ENCODE measurements at places on chromosomes 3 and 15.

GRCh38 chr3:148158210-148158609 is 539.5 kb upstream of the AGTR1 start:
- DNase-seq: no peak

GRCh38 chr3:155704771-155705559 is 39.9 kb downstream of the PLCH1 start:
- DNase-seq: no peak

GRCh38 chr3:189548053-189548452 is 83.1 kb upstream of the TP63 start:
- no peak for DNase-seq

DNA sequence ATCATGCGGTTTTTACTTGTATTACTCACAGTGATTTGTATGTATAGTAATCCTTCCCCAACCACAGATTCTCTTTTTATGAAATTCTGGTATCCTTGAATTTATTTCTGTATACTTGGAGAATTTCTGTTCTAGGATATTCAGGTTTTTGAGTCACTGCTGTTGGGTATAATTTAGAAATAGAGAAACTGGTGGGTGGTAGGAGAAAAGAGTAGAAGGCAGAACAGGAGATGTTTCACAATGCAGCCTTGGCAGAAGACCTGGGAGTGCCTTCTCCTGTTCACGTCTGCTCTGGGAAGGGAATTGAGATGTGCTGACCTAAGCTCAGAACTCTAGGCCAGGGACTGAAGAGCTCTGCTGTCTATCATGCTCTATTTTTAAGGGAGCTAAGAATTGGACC is 193.6 kb downstream of the EPHB1 start:
- no peak for DNase-seq

DNA sequence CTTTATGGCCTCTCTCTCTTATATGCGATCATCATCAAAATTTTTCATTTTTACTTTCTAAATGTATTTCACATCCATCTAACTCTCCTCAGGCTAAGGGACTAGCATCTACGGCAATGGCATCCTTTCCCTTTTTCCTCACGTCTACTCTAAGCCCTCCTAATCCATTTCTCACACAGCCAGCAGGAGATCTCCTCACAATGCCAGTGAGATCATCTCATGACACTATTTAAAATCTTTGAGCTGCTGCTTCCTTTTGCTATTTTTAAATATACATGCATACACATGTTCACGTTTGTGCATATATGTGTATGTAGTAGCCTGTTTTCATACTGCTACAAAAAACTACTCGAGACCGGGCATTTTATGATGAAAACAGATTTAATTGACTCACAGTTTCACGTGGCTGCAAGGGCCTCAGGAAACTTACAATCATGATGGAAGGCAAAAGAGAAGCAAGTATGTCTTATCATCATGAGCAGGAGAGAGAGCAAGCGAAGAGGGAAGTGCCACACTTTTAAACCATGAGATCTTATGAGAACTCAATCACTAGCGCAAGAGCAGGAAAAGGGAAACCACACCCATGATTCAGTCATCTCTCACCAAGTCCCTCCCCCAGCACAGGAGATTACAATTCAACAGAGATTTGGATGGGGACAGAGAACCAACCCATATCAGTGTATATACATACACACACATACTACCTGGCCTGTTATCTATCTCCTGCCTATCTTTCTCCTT is 599.2 kb upstream of the ROBO1 start:
- no peak for DNase-seq

DNA sequence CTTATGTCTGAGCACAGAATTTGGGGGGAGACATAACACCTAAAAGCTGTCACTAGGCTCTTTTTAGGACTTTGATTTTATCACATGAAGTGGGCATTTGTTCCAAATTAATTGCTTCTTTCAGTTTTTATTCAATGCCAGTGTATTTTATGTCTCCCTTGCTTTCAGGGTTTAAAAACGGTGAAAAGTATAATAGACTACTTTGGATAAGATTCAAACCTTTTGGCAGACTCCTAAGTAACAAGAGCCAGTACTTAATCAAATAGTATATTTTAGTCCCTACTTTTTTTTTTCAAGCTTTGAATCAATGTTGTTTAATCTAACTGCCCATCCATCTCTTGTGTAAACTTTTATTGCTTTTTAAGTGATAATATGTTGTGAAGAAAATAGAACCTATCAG is 847.2 kb upstream of the DPPA4 start:
- DNase-seq: no peak

- no peak for DNase-seq
These were observed 36.5 kb upstream of the DUSP7 start for GRCh38 chr3:52092891-52093290.

DNA sequence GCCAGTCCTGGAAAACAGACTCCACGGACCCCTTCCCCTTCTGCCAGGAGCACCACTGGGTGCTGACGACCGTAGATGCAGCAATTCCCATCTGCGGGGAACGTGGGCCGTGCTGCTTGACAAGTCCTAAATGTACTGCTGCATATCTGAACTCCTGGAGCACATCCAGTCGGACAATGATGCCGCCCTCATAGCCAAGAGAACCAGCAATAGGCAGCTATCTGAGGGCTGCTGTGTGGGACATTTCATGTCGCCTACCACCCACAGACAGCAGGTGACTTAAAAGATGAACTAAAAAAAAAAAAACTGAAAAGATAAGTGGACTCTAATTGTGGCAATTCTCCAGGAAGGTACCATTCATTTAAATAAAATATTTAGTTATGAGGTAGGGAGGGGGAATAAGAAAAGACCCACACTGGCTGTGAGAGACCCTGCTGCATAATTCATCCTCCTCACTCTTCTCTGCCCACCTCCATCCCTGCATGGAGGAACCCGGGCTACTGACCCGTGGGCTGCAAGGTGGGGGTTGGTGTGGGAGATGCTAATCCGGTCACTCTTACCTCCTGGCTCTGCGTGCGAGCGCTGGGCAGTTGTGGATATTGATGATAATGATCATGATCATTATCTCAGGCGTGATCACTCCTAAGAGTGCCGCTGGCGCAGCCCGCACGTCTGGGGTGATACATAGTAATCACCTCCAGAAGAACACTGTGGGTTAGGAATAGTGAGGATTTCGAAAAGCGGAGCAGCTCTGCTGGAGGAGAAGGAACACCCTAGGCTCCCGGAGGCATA is 28.3 kb downstream of the ALS2CL start:
- DNase-seq: no peak

DNA sequence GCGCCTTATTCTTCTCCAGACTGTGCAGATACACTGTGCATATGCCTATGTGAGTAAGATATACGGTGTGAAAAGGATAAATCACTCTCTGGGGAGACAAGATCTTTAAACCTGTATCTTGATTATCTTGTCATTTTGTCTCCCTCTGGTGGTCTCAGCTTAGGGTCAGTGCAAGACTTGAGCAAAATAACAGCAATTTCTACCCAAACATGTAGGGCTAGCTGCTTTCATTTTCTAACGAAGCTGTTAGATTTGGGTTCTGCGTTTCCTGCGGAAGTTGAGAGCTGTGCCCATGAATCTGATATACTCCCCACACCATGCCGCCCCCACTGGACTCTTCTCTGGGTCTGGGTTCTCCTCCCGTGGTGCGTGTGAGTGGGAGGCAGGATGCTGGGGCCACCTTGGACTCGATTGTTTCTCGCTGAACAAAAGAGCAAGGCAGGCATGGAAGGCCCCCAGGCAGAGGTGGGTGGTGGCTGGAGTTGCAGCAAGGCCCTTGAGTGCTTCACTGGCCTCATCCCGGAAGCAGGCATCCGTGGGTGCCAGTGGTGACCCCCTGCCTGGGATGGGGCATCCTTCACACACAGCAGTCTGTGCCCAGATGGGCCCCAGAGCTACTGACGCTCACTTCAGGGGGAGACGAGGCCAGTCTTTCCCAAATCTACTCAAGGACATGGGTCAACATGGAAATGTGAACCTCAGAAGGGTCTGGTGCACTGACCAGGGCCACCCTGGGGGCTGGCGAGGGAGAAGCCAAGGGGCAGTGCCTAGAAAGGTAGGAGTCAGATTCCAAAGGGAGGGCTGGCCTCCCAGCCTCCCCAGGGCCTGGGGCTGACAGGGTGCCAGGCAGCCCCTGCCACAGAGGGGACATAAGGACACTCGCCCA is 179.6 kb downstream of the NSMCE3 start:
- no peak for DNase-seq

DNA sequence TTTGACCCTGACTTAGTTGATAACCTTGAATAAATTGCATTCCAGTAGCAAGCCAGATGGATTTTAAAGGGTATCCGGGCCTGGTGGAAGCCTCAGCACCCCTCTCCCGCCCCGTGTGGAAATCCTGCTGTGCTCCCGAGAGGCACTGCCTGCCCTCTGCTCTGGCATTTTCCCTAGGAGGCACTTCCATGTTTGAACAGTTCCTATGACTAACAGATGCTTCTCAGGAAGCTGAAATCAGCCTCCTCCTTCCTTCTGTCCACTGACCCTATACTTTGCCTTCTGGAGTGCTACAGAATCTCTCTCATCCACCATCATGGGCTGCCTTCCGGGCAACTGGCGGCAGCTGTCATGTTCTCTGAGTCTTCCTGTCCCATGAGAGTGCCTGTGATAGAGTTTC is 90.8 kb downstream of the GABRG3 start:
- DNase-seq: no peak

DNA sequence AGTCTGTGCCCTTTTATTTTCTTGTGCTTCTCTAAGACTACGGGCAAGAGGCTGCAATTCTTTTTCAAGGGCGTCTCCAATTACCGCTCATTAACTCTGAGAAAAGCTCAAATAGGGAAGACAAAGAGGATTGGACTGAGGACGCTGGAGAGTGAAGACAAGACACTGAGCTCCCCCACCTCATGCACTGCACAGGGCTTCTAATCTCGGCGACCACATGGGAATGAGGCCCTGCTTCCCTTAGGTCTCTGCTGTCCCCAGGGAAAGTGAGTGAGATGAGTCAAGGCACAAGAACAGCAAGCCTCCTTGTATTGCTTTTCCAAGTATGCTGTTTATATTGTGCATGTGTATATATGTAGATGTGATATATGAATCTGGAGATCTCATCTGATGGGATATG is 392.2 kb upstream of the CFAP20DC start:
- DNase-seq: no peak

- no peak for DNase-seq
These were observed 103.9 kb downstream of the SNRK start for GRCh38 chr3:43390255-43390588.

DNA sequence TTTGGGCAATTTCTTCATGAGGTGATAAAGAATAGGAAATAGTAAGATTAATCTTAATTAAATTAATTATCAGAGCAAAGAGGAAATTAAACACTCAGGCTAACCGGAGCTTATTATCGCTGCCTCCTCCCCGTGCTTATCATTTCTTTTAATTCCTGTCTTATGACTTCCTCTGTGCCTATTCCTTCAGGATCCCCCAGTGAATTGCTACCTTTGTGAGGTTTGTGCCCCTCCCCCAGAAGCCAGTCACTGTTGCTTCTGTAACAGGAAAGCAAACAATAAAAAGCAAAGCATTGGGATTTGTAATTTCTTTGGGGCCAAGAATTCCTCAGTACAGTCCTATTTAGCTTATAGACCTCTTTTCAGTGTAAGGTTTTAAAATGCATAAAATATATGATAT is 164.5 kb downstream of the CADPS start:
- DNase-seq: no peak

GRCh38 chr3:120148187-120148949 is 54.1 kb upstream of the GSK3B start:
- no peak for DNase-seq

DNA sequence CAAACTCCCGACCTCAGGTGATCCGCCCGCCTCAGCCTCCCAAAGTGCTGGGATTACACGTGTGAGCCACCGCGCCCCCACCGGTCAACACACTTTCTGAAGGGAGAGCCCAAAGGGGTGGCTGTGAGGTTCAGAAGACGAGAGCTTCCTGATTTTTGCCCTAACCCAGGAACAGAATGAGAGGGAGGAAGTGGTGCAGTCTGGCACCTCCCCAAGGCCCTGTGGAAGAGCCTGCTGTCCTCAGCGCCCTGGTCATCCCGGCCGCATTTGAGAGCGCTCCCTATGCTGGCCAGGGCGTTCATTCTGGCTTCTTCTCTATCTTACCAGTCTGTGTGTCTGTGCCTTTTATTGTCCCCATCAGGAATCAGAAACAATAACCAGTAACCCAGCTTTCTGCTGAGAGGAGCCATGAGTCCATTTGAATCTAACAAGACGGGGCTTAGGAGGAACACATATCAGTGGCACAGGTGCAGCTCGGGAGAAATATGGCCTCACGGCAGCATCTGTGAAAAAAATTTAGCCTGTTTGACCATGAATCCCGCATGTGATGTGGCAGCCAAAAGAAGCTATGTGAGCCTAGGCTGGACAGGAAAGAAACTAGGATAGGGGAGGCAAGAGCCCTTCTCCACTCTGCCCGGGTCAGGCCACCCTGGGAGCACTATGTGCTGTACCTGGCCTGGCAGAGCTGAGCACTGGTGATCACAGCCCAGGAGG is 12.9 kb downstream of the BDH1 start:
- DNase-seq: no peak

GRCh38 chr3:194275721-194276120 is 75.4 kb downstream of the CPN2 start:
- DNase-seq: no peak

GRCh38 chr3:134737516-134737915 is 57.5 kb upstream of the EPHB1 start:
- DNase-seq: no peak

GRCh38 chr3:112815981-112816380 is 30.7 kb downstream of the CD200R1L start:
- no peak for DNase-seq

- DNase-seq: no peak
These were observed 337.8 kb downstream of the MECOM start for GRCh38 chr3:169325521-169326220.

GRCh38 chr15:89409184-89410038 is 74.8 kb upstream of the POLG start:
- DNase-seq: no peak

DNA sequence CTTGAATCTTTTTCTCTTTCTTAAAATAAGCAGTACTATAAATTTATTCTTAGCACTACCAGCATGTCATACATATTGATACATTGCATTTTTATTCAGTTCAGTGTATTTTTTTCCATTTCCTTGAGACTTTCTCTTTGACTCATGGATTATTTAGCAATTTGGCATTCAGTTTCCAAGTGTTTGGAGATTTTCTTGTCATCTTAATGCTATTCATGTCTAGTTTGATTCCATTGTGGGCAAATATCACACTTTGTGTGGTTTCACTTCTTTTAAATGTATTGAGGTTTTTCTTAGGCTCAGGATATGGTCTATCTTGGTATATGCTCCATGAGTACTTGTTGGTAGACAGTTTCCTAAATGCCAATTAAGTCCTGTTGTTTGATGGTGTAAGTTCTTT is 99.5 kb downstream of the CHRNA7 start:
- DNase-seq: no peak

- DNase-seq: no peak
These were observed 29.1 kb downstream of the IRAK2 start for GRCh38 chr3:10193692-10194327.

- no peak for DNase-seq
These were observed 29.0 kb downstream of the ETV5 start for GRCh38 chr3:186079925-186080324.
